ENCODE measurements at places on chromosomes 12 and 14.
A peak's percentile ranks its signal among the peaks of the same experiment; 100 is the strongest.

DNA sequence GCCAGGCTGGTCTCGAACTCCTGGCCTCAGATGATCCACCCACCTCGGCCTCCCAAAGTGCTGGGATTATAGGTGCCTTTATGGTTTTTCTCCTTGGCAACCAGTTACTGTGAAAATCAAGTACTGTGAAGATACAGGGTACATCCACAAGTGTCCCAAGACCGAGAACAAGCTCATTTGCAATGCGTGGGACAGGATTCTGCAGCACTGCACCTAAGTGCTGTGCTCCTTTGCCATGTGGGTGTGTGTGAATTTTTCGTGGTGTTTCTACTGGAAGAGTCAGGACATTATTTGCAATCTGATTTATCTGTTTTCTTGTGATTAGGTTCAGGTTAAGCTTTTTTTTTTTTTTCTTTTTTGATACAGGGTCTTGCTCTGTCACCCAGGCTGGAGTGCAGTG lies 7.1 kb upstream of the C14orf93 start:
- DNase-seq = no peak

GRCh38 chr14:81206115-81206514 lies 14.6 kb downstream of the GTF2A1 start:
- DNase-seq = no peak

GRCh38 chr12:89838833-89839232 lies 130.2 kb upstream of the ATP2B1 start:
- DNase-seq = no peak

DNA sequence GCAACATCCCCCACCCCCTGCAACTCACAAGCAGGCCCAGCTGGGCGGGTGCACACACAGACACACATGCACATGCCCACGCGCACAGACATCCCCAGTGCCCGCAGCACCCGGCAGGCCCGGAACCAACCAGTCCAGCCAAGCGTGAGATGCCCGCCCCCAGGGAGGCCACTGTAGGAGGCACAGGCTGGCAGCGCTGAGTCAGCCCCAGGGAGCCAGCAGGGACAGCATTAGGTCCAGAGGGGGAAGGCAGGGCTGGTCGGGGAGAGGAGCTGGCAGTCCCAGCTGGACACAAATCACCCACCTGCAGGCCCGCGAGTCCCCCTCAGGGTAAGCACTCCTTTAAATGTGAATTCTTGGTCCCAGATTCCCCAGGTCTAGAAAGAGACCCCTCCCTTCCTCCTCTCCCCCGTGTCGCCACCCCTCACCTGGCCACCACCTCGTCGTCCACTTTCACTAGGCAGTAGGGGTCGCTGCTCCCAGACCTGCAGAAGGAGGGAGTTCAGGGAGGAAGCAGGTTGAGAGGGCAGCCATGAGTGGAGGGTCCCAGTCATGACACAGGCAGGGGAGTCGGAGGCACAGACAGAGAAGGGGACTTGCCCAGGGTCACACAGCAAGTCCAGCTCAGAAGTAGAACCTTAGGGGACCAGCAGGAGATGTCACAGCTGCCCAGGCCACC lies 5.0 kb downstream of the RASAL1 start:
- no peak for DNase-seq

DNA sequence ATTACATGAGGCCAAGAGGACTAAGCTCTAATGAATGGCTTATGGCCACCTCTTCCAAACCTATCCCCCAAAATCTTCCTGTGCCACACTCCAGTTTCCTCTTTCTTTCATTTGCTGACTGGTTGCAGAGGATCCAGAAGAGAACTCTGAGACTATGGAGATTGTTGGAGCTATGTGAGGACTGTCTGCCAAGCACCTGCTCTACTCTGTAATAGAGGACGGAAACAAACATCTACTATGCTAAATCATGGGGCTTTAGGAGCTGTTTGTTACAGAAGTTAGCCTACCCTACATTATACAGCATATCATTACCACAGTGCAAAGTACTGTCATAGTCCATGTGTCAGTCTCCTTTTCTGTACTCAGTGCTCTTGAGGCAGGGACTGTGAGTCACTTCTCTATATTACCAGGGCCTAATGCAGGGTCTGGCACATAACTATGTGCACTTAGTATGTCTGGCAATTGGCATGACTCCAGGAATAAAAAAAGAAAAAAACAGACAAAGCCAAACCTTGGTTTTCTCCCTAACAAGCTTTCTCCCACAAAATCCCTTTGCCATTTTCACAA lies 95.1 kb downstream of the RPAP3 start:
- no peak for DNase-seq

DNA sequence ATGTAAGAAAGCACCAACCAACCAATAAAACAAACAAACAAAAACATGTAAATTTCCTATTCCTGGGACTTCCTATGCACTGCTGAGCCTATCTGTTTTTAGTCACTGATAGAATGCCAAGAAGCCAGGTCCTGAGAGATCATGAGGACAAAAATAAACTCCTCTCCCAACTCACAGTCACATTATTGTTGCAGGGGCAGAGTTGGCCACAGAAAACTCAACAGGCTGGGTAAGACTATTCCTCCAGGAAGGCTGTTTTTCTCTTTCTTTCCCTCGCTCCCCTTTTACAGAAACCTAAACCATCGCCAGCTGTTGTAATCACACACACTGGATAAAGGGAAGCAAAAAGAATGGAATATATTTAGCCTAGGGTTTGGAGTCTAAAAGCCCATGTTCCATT lies 55.8 kb upstream of the METAP2 start:
- no peak for DNase-seq

GRCh38 chr12:5733916-5734315 lies 211.1 kb downstream of the ANO2 start:
- no peak for DNase-seq

GRCh38 chr12:114780746-114781399 lies 96.9 kb upstream of the TBX3 start:
- DNase-seq = no peak

DNA sequence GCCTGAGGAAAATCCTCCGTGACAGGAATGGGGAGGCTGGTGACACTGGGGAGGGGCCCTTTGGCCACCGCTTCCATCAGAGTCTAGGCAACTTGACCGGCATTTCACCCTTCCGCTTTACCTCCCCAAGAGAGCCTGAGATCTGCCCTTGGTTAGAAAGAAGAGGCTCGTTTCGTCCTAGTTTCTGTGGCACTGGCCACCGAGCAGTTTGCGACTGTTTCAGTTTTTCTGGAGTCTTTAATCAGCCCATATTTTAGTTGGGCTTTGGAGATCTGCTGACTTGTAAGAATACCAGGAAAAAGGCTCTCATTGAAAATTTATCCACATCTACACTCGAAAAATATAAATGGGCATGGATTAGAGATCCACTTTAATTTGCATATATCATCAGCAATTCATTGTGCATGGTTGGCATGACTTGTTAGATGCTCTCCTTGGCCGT lies 414 bp upstream of the ANKS1B start:
- no peak for DNase-seq

DNA sequence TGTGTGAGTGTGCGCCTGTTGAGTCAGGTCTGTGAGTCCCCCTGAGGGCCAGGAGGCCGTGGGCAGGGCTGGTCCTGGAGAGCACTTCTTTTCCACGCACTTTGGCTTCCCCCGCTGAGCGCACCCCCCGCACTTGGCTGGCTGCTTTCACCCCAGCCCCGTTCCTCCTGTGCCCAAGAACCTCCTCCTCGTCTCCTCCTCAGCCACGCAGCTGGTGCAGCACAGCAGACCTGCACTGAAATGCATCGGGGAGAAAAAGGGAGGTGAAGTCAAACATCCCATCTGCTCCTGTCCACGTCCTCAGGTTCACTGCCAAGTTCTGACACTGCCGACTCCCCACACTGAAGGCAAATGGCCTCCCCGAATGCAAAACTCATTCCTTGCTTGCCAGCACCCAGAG lies 362.7 kb upstream of the SFSWAP start:
- DNase-seq = no peak

DNA sequence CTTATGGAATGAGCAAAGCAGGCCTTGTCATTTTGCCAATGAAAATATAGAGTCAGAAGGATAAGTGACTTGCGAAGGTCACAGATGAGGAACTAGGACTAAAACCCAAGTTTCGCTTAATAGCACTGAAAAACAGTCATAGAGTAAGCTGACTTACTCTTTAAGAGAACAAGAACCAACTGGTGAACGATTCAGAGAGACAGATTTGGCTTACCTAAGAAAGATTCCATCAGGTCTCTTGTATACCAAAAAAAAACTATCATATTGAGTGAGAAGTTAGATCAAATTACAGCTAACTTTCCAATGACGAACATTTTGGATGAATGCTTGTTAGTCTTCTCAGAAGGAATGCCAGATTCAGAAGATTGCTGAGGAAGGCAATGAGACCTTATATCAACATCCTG lies 74.2 kb downstream of the ZFC3H1 start:
- DNase-seq = no peak

DNA sequence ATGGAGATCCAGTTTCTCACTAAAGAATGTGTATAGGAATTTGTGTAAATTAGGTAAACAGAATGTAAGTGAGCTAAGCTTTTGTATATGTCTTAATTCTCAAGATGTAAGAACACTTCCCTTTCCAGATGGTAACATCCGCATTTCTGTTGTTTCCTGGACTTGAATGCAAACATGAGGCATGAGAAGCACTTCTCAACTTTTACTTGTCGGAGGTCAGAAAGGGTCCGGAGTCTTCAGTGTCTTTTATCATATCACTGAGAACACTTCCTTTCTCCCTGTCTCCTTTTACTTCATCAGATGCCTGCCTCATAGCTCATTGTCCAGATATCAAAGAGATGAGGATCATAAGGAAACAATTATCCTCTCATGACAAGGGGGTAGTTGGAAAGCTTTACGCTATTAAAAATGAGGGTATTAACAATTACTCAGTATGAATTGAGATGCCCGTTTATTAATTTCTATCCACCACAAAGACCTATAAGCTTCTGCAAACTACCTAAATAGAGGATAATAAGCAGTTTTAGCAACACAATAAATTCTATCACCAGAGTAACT lies 214.1 kb upstream of the FLRT2 start:
- DNase-seq = no peak

DNA sequence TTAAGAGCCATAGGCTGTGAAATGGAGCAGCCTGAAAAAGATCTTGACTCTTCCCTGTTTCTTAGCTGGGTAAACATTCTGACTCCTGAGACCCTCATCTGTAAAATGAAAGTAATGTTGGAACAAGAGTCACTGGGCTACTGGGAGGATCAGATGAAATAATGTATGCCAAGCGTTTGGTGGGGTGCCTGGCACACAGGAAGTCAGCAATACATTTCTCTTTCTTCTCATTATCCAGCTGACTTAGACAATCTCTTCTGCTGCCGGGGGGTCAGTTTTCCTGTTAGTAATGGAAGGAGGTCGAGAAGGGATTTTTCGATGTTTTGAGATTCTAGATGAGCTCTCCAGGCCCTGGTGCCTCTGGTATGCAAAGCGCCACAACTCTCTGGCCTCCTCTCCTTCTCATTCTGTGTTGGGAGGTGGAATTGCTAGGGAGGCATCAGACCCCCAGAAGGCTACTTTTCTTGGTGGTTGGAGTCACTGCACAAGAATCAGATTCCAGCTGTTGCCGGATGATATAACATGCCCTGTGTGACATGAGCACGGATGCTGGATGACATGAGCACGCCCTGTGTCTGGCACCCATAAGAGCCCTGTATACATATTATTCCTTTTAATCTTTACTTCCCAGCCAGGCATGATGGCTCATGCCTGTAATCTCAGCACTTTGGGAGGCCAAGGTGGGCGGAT lies 4.3 kb downstream of the OASL start:
- DNase-seq = no peak

GRCh38 chr12:128771681-128772080 lies 52.1 kb downstream of the SLC15A4 start:
- DNase-seq = no peak

DNA sequence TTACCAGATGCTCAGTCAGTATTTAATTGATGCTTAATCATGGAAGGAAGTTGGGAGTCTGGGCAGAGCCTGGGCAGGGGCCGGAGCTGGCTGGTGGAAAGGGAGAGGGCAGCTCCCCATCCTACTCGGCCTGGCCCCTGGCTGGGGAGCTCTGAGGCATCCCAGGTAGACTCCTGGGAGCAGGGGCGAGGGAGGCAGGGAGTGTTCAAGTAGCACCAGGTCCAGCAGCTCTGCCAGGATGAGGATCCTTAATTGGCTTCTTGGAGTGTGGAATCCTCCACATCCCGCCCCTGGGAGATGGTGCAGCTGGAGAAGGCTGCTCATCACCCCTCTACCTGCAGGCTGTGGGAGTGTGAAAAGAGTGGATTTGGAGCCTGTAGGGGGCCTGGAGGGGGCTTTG lies 30.9 kb downstream of the SYNDIG1L start:
- DNase-seq = no peak

GRCh38 chr12:72203764-72204335 lies 68.3 kb upstream of the TRHDE start:
- no peak for DNase-seq

DNA sequence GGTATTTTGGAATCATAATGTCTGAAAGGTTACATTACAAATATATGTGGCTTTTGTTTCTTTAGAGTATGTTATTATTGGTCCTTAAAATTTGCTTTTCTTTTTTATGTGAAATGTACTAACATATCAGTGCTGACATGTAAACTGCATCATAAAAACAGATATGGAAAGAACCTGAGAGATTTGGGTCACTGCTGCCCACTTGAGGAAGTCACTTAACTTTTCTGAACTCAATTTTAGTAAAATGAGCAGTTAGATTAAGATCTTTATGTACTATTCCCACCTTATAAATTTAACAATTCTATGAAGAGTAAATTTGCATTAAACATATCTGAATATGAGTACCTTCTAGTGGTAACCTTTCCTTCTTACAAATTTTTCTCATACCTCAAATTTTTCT lies 7.5 kb downstream of the PTGR2 start:
- DNase-seq = no peak

GRCh38 chr14:92673601-92674150 lies 74.8 kb downstream of the LGMN start:
- DNase-seq = no peak

GRCh38 chr12:105876396-105876927 lies 262.3 kb downstream of the NUAK1 start:
- no peak for DNase-seq

GRCh38 chr12:119744900-119745606 lies 77.1 kb downstream of the PRKAB1 start:
- no peak for DNase-seq

DNA sequence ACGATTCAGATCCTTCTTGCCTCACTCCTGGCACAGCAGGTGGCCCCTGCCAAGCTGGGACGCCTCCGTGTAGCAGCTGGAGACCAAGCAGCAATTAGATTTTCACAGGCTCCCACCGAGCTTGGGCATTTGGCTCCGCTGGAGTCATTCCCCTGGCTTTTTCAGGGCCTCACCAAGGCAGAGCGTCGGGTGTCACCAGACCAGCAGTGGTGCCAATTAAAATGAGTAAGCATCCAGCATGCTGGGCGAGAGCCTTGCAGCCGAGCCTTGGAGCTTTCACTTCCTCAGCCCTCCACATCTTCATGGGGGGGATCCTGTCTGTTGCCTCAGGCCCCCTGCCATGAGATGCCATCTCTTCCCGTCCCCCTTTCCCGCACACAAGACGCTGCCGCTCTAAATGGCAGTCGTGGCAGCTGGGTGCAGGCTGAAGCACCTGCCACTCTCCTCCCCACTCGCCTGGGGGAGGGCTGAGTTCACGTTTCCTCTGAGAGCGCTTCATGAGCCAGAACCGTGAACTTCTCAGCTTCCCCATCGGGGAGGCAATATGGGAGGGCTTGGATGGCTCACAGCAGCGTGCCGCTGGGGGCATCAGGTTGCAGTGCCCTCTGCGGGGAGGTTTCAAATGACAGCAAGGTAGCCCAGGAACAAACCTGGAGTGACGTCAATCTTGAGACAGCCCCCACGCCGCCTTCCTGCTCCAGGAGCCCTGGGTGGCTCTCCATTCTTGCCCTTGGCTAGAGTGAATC lies 11.7 kb downstream of the TPCN1 start:
- DNase-seq = peak; percentile 34

Data from stimulated activated CD8-positive, alpha-beta memory T cell treated with anti-CD3 and anti-CD28 coated beads, Interleukin-7, amount 100 ng/mL, for 1 hour (primary cell).